ENCODE measurements at places on chromosomes 5 and 9.
A peak's percentile ranks its signal among the peaks of the same experiment; 100 is the strongest.

- no peak for DNase-seq
Measured at GRCh38 chr5:144187699-144188294, 17.1 kb downstream of the KCTD16 start.

DNA sequence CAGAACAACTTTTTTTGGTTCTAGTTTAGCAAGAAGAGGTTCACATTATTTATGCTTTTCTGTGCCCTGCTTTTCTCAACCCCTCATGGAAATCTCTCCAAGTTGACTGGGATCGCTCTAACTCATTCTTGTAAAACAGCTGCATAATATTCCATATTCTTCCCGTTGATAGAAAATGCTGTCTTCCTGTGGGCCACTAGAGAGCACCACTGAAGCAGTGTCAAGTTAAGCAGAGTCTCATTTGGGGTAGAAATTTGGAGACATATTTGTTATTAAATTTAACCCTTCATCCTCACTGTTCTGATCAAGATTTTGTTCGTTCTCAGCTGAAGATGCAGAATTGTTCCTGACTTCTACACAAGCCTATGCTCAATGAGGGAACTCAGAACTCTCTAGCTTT lies 140.1 kb downstream of the CEMIP2 start:
- DNase-seq: no peak

DNA sequence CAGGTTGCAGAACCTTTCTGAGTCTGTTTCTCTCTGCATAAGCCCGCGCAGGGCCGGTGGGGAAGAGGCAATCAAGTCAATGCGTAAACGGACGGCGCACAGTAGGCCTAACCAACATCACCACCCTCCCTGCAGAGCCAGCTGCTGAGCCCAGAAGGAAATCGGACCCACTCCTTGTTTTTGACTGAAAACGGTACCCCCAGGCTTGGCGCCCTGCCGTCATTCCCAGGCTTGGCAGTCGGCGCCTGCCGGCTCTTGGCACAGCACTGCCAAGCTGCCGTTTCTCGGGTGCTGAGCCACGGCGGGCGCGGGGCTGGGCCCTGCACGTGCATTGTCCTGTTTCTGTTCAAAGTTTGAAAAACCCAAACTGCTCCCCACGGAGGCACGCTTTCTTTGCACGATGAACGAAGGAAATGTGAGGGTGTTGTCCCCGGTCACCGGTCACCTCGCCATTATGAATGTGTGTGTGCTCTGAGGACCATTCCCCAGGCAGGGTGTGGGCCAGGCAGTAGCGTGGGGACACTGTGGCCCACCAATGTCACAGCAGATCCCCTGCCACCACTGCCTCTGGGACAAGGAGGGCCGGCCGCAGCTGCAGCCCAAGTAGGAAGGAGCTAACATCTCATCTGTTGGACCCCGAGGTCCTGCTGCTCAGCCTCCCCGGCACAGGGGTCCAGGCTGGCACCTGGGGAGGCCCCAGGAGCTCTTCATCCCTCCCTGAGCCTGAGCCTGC lies 20.1 kb downstream of the FIBCD1 start:
- DNase-seq: no peak

GRCh38 chr9:133238851-133239532 lies 29.9 kb upstream of the OBP2B start:
- DNase-seq: peak; percentile 93

DNA sequence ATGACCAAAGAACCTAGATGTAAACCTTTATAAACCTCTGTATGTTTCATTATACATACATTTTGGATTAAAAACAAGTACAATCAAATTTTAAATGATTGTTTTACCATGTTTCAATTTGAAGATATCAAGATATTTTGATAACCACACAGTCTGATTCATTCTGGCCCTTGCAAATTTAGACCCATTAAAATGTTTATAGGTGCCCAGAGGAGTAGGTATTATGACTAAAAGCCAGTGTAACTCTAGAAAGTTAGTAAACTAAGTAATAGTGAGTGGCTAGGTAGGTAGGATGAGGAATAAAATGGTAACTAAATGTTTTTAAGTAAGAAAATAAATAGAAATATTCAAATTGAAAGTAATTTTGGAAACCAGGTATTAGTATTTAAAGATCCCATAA lies 165.5 kb downstream of the PBX3 start:
- no peak for DNase-seq

DNA sequence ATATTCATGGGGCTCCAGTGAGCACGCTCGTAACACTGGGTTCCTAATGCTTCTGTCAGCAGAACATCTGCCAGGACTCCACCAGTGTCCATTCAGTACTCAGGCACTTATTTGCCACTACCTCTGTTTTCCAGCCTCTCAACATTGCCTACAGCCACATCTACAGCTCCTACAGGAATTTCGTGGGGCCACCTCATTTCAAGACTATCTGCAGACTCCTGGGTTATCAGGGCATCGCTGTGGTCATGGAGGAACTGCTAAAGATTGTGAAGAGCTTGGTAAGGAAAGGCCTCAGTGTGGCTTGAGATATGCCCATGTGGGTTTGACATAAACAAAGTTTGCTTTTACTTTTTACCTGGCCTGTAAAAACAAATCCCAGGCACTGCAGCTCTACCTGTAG lies 92.9 kb downstream of the CYFIP2 start:
- peak; percentile 33 for DNase-seq

- DNase-seq: no peak
Measured at GRCh38 chr5:135364421-135365262, 34.4 kb downstream of the MACROH2A1 start.

GRCh38 chr5:43780586-43780985 lies 177.6 kb downstream of the NNT start:
- no peak for DNase-seq

- peak; percentile 84 for DNase-seq
Measured at GRCh38 chr5:141664733-141665461, 13.7 kb upstream of the FCHSD1 start.

GRCh38 chr5:71662381-71662780 lies 56.7 kb upstream of the CARTPT start:
- DNase-seq: no peak

GRCh38 chr9:116279230-116279629 lies 125.6 kb downstream of the PAPPA start:
- DNase-seq: peak; percentile 99

DNA sequence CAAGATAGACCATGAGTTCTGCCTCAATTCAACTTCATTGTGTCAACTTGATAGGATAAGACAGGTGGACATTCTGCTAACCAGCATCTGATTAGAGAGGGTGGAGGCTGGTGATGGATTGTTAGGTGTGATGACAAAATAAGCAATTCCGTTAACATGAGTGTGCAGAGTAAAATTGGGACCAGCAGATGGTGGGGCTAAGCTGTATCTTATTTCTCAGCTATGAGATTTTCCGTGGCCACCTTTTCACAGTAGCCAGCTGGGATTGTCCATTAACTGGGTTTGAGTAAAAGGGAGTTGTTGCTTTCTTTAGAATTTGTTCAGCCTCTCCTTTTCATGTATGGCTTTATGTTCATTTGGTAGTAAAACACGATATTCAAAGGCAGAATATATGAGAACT lies 28.8 kb upstream of the TAL2 start:
- no peak for DNase-seq

- no peak for DNase-seq
Measured at GRCh38 chr5:74282490-74282889, 358.0 kb downstream of the ENC1 start.

- no peak for DNase-seq
Measured at GRCh38 chr9:115413766-115414382, 295.9 kb upstream of the TNC start.

DNA sequence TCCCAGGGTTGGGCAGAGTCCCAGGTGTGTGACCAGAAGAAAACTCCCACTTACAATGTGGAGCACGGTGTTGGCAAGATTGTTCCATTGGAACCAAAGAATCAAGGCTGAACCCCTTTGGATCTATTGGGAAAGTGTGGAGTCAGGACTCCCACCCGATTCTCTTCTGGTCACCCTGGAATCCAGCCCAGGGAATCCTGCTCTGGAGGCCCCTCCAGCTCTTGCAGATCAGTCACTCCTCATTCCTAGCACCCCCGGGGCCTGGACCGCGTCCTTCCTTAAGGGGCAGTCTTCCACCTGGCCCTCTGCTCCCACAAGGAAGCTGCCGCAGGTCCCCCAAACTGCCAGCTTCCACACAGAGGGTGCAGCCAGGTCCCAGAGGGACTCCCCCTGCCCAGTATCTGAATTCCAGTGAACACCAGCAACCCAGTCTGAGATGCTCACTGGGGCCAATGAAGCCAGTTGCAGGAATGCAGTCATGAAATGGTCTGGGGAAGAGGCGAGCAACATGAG lies 170.1 kb downstream of the GADD45G start:
- DNase-seq: peak; percentile 32

GRCh38 chr5:63125392-63125791 lies 546.8 kb downstream of the LRRC70 start:
- no peak for DNase-seq

GRCh38 chr9:79346350-79347020 lies 225.3 kb upstream of the TLE4 start:
- DNase-seq: no peak

GRCh38 chr5:129609710-129610109 lies 138.2 kb upstream of the MINAR2 start:
- DNase-seq: no peak

GRCh38 chr5:107617052-107617451 lies 53.7 kb downstream of the EFNA5 start:
- no peak for DNase-seq

- no peak for DNase-seq
Measured at GRCh38 chr5:110956913-110957813, 114.3 kb upstream of the TSLP start.

GRCh38 chr5:58754250-58754649 lies 171.4 kb downstream of the RAB3C start:
- no peak for DNase-seq

- DNase-seq: peak; percentile 41
Measured at GRCh38 chr9:114035221-114035844, 42.8 kb downstream of the AMBP start.

DNA sequence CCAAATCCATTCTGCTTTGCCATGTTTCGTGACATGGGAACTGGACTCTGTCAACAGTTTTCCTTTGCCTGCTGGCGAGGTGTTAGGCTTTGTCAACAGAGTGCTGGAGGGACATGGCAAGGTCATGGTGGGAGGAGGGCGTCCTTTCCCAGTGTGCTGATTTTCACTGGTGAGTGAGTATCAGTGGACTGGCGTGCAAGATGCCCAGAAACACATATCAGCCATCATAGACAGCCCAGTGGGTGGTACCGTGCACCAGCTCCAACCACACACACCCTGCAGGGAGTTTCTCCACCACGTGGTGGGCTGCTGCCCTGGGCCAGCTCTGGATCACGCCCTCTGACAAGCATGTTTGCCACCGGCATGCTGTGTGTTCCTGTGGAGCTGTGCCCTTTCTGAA lies 50.0 kb upstream of the ABL1 start:
- no peak for DNase-seq

GRCh38 chr5:36060420-36060887 lies 6.2 kb downstream of the UGT3A2 start:
- DNase-seq: no peak

- DNase-seq: no peak
Measured at GRCh38 chr9:82597241-82598203, 465.4 kb downstream of the RASEF start.

- DNase-seq: no peak
Measured at GRCh38 chr5:33937017-33937706, 976 bp downstream of the RXFP3 start.

DNA sequence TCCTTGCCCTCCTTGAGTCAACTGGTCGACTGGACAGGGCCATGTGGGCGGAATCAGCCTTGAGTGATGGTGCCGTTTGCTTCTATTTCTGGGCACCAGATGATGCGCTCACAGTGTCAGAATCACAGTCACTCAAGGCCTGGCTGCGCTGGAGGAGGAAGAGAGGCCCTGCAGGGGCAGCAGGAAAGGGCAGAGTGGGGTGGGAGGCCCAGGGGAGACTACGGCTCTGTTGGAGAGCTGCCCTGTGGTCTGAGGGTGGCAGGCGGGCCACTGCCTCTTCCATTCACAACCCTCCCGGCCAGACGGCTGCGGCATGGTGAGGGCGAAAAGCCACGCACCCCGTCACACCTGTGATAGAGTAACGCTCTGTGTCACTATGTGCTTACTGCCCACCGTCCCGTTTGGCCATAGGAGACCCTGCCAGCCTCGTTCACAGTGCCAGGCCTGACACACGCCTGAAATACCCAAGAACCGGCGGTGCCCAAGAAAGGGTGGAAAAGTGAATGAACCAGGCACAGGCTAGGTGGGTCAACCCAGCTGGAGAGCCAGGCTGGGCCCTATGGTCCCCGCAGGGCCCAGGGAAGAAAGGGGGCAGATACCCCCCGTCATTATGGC lies 9.9 kb downstream of the PLPP7 start:
- no peak for DNase-seq

DNA sequence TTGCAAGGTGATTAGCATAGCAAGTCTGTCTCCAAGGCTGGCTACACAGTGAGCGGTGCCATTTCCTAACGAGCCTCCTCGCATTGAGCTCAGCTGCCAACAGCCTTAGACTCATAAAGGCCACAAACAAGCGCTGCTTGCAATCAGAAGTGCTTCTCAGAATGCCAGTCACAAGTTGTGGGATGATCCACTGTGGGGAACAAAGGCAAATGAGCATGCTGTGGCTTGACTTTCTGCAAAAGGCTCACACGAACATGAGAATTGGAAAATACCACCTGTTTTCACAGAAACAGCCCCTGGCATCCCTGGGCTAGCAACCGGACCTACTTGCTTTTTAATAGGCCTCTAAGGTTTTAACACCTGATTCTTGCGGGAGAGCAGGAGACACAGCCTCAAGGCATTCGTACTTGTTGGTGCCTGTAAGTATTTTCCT lies 215.5 kb downstream of the FANCC start:
- peak; percentile 68 for DNase-seq

DNA sequence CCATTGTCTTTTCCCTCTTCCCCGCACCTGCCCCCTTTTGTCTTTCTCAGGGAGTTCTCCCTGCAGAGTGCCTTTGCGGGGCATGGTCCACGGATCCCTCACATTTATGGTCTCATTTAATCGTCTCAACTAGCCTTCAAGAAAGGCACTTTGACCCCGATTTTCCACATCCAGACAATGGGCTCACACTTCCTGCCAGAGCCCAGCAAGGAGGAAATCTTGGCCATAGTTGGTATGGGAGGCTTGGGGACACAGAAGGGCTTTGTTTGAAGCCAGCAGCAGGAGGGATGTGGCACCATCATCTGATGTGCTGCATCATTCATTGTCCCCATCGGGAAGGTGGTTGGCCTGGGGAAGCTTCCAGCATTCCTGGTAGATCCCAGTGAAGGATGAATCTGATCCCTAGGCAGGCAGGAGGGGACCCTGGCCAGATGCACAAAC lies 24.9 kb downstream of the GSN start:
- DNase-seq: no peak

- no peak for DNase-seq
Measured at GRCh38 chr5:138748630-138749081, 4.6 kb upstream of the CTNNA1 start.

- DNase-seq: no peak
Measured at GRCh38 chr9:137192448-137192780, 3.9 kb downstream of the SSNA1 start.
